ENCODE measurements at places on chromosomes 5 and 9.

DNA sequence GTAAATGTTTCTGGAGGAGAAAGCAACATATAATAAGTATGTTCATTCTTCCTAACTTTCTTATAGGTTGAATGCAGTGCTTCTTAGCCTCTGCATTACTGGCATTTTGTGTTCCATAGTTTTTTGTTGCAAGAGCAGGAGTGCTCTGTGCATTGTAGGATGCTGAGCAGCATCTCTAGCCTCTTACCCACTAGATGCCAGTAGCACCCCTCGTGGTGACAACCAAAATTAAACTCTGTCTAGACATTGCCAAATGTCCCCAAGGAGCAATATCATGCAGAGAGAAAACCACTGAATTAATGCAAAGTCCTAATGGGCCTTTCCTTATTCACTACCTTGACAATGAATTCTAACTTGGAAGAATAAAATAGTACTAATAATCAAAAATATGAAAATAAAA lies 147.0 kb downstream of the GLIS3 start:
- no peak for DNase-seq

- peak; percentile 2 for DNase-seq
Measured at GRCh38 chr5:1014346-1014745, 5.7 kb downstream of the NKD2 start.

GRCh38 chr9:136196404-136197083 lies 8.4 kb downstream of the LHX3 start:
- no peak for DNase-seq

DNA sequence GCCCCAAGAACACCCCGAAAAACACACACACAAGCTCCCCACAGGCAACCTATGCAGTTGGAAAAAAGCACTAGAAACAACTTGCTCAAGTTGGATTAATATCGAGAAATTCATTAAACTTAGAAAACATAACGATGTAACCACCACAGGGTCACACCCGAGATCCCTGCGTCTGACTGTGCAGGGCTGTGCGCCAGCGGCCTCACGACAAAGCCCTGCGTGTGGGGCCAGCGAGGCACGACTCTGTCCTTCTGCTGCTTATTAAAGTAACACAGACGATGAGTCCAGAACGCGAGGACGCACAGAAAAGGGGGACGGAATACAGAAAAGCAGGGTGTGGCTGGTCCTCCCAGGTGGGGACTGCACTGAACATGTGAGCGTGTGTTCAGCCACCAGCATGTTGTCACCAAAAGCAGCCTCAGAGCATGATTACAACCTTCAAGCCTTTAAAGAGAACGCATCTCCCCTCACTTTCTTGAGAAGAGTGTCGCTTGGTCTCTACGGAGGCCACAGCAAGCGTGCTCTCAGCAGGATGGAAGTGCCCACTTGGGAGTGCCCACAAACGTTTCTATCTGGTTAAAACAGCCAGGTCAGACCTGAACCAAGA lies 14.4 kb downstream of the SLC12A7 start:
- DNase-seq = no peak

GRCh38 chr5:137822984-137823383 lies 44.7 kb upstream of the MYOT start:
- DNase-seq = no peak

GRCh38 chr5:15794052-15794985 lies 294.3 kb downstream of the FBXL7 start:
- DNase-seq = no peak

- no peak for DNase-seq
Measured at GRCh38 chr9:93945400-93946337, 9.5 kb downstream of the BARX1 start.

DNA sequence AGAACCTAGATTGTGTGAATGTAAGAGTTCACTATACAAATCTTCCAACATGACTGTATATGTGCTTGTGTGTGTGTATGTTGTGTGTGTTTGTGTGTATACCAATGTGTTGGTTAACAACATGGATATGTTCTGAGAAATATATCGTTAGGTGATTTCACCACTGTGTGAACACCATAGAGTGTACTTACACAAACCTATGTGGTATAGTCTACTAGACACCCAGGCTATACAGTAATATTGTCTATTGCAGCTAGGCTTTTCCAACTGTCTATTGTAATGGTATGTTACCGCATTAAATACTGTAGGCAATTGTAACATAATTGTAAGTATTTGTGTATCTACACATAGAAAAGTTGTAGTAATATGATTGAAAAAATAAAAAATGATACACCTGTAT lies 959.2 kb upstream of the SEMA6A start:
- DNase-seq = no peak

- no peak for DNase-seq
Measured at GRCh38 chr5:142881076-142881783, 111.1 kb downstream of the ARHGAP26 start.

DNA sequence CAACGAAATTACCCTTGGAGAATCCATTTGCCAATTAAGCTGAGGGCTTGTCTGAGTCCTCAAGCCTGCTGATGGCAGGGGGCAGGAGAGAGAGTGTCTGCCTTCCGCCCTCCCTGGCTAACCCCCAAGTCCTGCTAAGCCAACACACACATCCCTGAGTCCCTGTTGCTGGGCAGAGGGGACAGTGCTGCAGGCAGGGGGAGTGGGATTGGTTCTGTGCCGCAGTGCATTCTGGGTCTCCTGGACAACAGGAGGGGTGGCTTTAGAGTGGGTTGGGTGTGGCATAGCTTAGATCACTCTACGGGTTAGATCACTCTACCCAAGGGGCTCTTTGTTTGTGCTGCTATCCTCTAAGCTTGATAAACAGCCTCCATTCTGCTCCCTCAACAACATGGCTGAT lies 427.7 kb downstream of the CDK5RAP2 start:
- peak; percentile 18 for DNase-seq

GRCh38 chr5:107216587-107216986 lies 454.1 kb downstream of the EFNA5 start:
- DNase-seq = no peak

- no peak for DNase-seq
Measured at GRCh38 chr5:144478565-144478964, 307.9 kb downstream of the KCTD16 start.

DNA sequence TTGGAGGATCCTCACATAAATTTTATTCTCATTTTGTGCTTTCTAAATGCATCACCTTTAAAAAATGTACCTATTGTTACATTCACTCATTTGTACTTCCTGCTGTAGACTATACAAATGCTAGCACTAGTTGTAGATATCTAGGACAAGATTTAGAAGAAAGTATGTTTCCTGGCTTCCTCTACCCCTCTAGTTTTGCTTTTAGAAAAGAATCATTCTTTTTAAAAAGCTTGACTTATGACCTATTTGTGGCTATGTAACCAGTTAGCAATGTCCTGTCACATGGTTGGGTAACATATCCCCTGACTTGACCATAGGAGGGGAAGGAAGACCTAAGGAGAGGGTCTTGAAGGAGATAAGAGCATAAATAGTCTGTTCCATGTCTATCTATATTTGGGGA lies 13.3 kb downstream of the CAMK4 start:
- DNase-seq = no peak

DNA sequence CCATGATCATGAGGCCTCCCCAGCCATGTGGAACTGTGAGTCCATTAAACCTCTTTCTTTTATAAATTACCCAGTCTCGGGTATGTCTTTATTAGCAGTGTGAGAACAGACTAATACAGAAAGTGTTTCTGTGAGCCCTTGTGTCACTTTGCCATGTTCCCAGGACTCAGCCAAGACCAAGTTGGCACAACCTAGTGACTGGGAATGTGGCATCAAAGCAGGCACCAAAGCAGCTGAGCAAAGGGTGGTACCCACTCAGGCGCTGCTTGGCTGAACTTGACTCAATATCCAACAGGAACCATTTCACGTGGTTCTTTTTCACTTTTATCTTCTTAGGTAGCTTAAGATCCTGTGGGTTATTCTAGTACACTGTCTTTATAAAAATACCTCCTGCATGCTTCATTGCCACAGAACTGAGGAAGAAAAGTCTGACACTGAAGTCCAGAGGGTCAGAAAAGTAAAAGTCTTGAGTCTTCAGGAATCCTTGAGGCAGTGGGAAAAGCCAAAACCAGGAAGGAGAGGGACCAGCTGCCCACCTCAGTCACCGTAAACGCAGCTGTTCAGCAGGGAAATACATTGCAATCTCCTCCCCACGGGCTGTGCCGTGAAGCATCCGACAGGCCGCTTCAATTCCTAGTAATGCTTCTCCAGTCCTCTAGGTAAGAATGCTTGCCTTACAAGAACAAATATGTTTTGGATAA lies 90.5 kb upstream of the RETREG1 start:
- DNase-seq = no peak

DNA sequence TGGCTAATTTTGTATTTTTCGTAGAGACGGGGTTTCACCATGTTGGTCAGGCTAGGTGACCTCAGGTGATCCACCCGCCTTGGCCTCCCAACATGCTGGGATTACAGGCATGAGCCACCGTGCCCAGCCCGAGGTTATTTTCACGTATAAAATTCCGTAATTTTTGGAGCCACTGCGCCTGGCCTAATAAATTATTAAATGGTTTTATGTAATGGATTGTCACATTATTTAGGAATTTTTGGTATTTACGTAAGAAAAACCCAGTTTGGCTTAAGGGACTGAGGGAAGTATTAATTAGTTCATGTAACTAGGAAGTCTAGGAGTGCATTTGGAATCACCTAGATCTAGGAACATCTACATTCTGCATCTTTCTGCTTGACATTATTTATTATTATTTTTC lies 8.3 kb downstream of the GLE1 start:
- DNase-seq = no peak

DNA sequence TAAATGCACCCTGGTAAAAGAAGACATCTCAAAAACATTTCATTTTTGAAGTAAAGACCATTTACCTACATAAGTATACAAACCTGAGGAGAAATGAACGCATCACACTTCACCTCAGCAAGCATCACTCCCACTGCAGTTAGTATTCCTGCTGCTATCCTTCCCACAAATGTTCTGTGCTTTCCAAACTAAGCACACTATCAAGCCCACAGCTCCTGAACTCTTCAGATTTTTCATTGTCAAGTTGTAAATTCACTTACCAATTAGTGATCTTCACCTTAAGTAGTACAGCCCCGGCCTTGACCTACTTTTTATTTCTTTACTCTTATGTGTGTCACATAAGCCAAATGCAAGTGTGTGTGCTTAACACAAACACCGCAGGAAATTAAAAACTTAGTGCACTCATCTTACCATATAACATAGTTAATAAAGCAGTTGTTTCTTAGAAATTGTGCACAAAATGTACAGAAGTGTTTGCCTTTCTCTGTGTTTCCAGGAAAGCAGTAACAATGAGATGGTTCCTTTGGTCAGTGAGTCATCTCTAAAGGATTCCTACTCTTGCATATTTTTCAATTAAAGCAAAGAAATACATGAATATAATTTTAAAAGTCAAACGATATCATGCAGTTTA lies 169.4 kb downstream of the APBA1 start:
- no peak for DNase-seq

- DNase-seq = no peak
Measured at GRCh38 chr5:115246361-115246991, 16.2 kb downstream of the PGGT1B start.

DNA sequence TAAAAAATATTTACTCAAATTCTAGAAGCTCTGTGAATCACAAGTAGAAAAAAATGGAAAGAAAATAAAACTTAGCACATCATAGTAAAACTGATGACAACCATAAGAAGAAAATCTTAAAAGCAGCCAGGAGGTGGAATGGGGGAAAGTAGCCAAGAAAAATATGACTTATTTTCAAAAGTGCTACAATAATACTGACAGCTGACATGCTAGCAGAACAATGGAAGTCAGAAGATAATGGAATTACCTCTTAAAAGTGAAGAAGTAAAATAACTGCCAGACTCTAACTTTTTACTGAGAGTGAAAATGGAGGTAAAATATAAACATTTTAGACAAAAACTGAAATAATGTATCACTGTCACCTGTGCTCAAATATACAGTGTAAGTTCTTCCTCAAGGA lies 532.2 kb upstream of the SGCD start:
- no peak for DNase-seq

DNA sequence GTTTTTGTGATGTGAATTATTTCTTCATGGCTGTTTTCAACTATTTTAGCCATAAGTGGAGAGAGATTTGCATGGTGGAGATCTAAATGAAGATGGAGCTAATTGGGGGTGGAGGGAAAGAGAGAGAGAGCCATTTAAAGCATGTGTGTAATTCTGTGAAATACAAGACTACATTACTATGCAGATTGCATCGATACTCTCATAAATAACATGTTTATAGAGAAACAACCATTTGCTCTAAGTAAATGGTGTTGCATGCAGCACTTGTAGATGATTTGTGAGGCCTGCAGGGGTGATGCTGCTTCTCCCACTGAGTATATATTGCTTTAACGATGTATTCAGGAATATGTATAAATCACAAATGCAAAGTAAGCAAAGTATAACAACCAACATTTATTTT lies 270.2 kb upstream of the RIOK2 start:
- no peak for DNase-seq

DNA sequence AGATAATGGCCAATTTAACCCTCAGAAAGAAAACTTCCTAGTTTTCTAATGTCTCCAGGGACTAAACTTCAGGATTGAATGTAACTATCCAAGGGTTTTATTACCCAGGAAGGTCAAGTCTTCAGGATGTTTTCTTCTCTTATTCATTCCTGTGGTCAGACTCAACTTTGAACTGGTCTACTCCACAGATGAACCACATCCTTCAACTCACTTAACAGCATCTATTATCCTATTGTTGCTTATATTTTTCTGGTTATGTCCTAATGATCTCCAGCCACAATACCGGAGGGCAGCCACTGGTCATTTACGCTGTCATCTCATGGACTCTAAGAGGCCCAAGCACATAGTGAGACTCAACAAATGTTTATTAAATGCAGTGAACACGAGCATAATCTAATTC lies 47.2 kb upstream of the LIFR start:
- no peak for DNase-seq

GRCh38 chr9:108636013-108636412 lies 219.8 kb downstream of the ACTL7B start:
- DNase-seq = no peak

DNA sequence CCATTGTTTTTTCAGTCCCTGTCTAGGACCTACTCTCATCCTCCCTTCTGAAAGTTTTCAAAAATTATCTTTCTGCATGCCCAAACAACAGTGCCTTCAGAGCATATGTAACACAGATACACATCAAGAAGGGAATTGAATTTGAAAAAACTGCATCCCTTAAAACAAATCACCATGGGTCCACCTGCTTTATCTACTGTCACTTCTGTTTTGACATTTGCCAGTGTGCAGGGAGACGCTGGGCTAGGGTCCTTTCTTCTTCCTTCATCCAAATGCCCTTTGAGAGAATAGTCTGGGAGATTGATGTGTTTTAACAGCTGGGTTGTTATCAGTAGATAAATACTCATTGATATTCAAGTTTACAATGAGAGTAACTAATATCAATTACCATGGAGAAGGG lies 1630.1 kb downstream of the MAT2B start:
- no peak for DNase-seq

DNA sequence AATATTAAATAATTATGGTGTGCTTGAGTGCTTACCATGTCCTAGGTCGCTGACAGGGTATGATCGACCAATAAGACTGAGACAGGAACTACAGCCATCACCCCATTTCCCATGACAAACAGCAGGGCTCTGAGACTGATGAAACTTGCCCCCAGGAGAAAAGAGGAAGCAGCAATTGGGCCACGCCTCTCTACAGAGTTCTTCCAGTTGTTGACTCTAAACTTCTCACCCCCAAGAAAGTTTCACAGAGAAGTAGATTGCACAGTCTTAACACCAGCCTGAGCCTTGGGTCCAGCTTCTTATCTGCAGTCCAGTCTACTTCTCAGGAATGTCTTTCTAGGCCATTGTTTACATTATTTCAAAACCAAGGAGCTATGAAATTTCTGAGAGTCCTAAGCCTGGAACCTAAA lies 182.2 kb upstream of the ANKRD55 start:
- peak; percentile 38 for DNase-seq

Measured in left ventricle myocardium inferior (tissue), 1 donor.